ENCODE measurements at places on chromosomes 4 and X.
A peak's percentile ranks its signal among the peaks of the same experiment; 100 is the strongest.

DNA sequence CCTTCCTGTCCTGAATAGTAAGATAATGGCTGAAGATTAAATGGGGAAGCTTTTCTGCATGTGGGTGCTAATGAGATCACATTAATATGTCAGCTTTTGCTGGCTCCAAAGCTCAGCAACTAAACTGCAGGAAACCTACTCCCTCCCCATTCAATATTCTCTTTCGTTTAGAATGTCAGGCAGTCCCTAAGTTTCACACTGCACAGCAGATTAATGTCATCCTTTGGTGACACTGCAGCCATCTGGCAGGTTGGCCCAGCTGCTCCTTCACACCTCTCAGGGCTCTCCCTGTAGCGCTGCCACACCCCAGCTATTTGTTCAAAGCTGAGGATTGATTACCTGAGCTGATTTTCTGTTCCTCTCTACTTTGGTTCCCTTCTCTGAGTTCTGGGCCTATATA lies 110.5 kb downstream of the KDR start:
- DNase-seq = no peak

DNA sequence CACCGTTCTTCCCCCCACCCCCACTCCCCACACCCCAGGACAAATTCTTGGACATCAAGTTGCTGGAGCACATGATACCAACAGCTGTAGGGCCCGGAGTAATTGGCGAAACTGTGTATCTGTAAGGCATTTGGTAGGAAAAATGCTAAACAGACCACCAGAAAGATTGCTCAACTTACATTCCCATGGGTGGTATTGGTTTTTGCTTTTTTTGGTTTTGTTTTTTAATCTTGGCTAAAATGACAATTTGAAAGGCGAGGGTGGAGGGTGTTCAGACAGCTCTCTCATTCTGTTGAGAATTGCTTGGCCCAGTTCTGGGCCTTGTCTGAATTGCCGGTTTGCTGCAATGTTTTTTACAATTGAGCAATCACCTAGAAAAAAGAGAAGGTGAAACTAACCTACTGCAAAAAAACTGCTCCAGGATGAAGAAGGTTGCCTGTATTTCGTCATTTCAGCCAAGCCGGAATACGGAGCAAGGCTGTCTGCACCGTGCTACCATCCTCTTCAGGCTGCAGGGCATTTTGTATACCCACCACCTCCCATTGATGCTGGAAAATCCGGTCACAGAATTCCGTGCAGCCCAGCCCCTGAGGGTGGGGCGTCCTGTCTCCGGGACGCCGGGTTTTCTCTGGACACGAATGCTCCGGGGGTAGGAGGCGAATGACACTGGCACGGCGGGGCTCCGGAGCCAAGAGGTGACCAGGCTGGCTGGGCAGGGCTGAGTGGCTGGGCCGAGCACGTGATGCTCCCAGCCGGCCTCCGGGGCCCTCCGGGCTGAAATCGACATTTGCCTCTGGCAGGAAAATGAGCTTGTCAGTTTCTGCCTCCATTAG lies at the start of gene CLCN4:
Gene CLCN4, plus strand, starts transcription at position 777 of the 833 bp plus-strand sequence. CDS start 28,058 bp downstream, outside the sequence.
- DNase-seq = no peak

GRCh38 chrX:133364865-133365264 lies 50.4 kb downstream of the GPC4 start:
- DNase-seq = no peak

DNA sequence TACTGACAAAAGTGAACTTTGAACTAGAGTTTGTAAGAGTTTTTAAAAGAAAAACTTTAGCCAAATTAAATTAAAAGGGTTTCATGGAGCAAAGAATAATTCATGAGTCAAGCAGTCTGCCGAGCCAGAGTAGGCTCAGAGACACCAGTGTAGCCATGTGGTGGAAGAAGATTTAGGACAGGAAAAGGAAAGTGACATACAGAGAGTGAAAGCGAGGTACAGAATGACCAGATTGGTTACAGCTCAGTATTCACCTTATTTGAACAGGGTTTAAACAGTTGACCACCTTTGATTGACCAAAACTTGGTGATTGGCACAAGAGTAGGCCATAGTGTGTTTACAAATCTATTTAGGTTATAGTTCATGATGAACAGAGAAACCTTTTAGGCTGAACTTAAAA lies 377.8 kb downstream of the KLHL4 start:
- DNase-seq = no peak

DNA sequence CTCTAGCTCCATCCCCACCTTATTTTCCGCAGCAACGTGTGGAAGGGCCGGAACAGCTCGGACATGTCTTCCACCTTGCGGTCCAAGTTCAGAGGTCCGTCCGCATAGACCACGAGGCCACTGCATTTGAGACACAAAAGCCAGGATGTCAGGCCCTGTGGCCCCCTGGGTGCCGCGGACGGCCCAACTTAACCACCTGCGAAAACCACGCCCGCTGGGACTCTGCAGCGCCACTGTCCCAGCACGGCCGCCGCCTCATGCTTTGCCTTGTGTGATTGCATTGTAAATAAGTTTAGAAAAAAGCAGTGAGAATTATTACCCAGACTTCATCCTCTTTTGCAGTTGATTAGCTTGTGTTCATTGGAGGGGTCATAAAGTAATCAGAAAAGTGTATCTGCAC lies 58.2 kb upstream of the MXD4 start:
- DNase-seq = no peak

DNA sequence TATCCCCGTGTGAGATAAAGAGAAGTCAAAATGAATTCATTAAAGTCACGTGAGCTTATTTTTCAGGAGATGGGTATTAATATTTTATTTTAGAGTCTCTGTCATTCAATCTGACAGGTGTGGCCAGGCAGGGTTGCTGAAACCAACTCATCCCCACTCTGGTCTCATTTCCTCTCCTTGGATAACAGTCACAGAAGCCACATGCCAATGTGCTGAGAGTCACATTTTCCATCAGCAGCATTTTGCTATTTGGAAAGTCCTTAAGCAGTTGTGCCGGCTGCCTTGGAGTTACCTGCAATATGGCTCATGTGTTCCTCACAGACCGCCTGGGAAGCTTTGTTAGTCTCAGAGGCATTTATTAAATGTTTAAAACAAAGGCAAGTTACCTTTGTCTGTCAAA lies 302.3 kb downstream of the DCHS2 start:
- DNase-seq = no peak

DNA sequence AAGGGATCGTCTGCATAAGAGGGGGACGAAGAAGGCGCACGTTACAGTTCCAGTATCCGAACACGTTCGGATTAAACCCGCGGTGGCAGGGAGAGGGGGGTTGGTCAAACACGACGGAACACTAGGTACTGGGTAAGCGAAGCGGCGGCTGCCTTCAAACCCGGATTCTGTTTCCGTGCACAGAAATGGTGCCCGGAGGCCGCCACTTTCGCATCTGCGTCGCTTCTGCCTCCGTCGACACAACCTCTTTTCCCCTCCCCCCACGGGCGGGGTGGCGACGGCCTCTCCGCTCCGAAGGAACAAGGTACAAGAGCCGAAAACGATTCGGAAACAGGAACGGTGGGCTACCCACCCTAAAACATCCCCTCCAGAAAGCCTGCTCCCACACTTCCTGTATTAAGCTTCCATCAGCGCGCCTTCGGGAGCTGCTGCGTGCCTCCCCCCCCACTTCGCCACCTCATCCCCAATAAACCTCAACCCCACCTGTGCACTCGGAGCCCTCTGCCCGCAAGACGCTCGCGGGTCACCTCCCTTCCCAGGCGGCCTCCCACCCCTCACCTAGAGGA lies 667 bp downstream of the G3BP2 start:
- DNase-seq = peak; percentile 43

GRCh38 chr4:163755013-163755412 lies 260.5 kb downstream of the TMA16 start:
- DNase-seq = no peak

DNA sequence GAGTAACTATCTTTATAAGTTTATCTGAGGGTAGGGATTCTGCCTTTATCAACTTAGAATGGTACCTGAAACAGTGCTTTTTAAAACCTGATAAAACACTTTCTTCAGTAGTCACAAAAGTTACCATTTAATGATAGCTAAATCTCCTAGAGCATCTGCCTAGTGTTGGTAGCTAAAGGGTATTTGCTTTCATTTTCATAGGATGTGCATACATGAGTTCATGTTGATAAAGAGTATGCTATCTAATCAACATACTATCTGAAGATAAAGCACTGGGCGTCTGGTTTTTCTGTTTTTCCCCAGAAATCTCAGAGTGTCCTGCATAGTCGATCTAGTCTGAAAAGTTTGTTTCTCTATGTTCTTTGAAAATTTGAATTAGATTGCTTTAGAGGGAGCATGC lies 75.1 kb downstream of the ADGRL3 start:
- no peak for DNase-seq

DNA sequence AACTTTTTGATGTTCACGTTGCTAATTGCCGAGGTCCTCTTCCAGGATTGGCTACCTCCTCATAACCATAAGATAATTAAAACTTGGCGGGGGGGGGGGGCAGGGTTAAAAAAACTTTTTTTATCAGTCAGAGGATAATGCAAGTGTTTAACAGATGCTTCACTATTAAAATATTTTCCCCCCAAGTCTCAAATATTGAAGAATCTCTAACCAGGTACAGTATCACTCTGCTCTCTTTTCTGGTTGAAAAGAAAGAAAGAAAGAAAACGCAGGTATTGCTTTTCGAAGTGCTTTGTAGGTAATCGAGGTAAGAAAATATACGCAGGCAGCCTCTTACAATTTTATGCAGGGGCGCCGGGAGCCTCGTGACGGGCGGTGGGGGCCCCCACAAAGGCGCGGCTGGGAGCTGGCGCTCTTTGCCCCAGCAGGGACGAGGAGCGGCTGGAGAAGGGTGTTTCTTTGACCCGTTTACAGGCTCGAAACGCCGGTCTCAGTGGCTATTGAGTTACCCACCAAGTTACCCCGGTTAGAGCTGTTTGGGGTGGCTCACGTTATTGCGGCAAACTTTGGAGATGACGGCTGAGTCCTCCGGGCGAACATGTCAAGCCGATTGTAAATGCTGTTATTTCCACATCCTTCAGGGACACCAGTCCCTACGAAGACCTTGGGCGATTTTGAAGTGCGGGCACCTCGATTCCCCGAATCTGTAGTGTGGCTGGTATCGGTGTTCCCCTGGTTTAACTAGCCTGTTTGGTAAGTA lies 477 bp upstream of the HAND2 start:
- no peak for DNase-seq

DNA sequence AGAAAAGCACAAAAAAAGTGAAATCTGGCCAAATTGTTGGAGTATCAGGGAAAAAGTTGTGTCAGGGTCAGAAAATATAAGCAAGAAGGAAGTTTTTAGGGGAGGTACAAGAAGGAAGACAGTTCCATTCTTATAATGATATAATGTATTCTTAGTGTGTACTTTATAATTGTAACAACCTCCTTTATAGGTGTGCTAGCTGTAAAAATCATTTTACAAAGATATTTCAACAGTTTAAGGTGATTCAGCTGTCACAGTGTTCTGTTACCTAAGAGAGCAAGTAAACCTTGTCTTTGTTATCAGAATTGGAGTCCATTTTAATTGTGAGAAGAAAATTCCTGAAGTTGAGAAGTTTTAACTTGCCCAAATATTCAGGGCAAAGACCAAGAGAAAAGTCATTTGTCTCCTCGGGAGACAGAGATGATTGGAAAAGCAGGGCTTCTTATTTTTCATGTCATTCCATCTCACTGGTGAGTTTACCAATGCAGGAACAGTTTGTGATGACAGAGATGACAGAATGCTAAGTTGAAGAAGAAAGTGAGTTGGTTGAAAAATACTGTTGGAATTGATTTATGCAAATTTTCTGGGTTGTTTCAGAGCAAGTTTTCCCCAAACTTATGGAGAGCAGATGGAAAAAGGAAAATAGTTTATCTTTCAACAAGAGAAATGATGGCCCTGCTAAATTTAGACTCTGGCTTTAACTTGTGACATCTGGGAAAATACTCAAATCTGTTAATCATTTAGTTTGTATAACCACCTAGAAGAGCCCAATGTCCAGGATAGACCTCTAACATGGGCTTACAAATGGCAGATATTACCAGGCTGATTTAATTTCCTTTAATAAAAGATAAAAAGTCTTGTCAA lies 14.8 kb downstream of the INTS6L start:
- no peak for DNase-seq

DNA sequence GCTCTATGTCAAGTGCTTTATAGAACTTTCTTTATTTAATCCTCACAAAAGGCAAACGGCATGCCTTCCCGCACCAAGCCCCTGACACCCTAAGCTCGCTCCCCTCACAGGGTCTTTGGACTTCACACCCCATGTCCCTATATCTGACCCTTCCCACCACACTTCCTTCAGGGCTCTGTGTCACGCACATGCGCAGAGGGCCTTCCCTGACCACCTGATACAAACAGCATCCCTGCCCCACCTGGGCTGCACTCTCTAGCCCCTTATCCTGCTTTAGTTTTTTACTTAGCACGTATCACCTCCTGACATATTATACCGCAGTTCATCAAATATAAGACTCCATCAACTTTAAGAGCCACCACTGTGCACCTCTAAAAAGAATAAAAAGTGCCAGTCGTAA lies 49.8 kb downstream of the SOD3 start:
- no peak for DNase-seq

DNA sequence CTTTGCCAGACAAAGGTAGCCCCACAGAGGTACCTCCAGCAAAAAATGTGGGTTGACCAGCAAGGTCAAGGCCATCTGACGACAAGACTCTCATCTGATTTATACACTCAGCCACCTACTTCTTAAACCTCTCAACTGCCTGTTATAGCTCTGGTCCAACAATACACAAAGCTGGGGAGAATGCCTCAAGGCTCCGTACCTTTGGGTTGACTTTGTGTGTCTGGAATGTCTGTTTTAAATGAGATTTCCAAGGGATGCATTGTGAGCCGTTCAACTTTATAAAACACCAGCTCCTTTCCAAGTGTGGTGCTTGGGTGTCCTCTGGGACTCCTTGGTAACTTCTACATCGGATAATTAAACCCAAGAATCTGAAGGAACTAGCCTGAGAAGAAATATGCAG lies 167.0 kb upstream of the RPL34 start:
- DNase-seq = no peak

GRCh38 chr4:95102162-95102790 lies 344.5 kb downstream of the BMPR1B start:
- no peak for DNase-seq

DNA sequence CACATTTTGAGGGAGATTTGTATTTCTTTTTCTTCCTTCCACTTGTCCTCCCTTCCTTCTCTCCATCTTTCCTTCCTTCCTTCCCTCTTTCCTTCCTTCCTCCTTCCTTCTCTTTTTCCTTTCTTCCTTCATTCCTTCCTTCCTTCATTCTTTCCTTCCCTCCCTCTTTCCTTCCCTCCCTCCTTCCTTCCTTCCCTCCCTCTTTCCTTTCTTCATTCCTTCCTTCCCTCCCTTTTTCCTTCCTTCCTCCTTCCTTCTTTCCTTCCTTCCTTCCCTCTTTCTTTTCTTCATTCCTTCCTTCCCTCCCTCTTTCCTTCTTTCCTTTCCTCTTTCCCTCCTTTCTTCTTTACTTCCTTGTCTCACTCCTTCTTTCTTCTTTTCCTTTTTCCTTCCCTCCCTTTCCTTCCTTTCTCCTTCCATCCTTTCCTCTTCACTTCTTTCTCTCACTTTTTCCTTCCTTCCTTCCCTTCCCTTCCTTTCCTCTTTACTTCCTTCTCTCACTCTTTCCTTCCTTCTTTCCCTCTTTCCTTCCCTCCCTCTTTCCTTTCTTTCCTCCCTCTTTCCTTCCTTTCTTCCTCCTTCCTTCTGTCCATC lies 74.4 kb downstream of the DHRSX start:
- DNase-seq = no peak

Measured in stimulated activated CD4-positive, alpha-beta T cell treated with anti-CD3 and anti-CD28 coated beads, TNF-alpha, amount 100 ng/mL, for 1 hour (primary cell).